ENCODE measurements at places on chromosomes 6 and 20.

DNA sequence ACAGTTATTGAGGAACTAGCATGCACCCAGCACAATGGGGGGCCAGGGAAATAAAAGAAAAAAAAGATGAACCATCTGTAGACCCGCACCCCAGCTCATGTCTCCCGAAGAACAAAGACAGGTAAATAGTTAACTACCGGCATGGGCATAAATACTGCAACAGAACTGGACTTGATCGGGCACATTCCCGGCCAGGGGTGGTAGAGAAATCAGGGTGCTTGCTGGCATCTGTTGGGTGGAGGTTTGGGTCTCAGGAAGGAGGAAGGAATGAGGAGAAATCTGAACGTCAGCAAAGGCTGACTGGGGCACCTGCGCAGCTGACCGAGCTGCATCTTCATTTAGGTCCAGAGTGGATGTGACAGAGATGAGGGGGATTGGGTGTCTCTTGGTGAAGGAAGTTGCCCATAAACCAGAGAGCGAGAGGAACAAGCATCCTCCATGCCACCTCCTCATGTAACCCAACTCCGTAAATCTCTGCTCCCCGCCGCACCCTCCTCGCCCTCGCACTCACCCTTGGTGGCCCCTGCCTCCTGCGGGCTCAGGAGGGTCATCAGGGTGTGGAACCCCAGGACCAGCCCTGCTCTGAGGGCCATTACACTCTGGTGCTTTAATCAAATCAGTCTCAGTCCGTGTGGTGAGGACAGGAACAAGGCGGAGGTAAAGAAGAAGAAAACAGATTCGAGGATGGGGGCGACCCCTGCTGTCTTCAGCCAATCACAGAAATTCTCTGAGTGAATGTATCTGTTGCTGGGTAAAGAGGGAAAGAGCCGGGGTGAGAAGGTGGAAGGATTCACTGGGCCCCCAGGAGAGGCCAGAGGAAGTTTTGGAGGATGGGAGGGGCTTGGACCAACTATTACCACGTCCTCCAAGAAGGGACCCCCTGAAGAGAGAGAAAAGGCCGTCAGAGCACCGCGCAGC lies at the start of gene HLA-DOA:
Gene HLA-DOA, minus strand, starts transcription at position 648 of the 918 bp plus-strand sequence.
- peak; percentile 60 for DNase-seq

- no peak for DNase-seq
Observed at GRCh38 chr20:60272790-60273189, 314.6 kb downstream of the CDH26 start.

GRCh38 chr6:138824482-138825144 lies 28.7 kb downstream of the ECT2L start:
- peak; percentile 29 for DNase-seq

DNA sequence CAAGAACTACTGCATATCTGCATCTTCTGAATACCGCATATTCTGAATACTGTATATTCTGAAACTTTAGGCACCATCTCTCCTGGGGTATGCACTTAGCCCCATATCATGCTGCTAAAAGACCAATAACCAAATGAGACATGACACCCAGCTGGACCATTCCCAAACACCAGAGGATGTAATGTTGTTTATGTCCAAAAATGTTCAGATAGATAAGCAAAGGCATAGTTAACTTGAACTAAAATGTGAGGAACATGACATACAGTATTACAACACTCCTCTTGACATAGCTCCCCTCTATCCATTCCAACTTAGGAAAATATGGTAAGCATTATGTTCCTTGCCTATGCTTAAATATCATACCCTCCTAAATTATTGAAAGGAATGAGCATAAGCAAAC lies 127.3 kb downstream of the TENT5A start:
- DNase-seq, result no peak

DNA sequence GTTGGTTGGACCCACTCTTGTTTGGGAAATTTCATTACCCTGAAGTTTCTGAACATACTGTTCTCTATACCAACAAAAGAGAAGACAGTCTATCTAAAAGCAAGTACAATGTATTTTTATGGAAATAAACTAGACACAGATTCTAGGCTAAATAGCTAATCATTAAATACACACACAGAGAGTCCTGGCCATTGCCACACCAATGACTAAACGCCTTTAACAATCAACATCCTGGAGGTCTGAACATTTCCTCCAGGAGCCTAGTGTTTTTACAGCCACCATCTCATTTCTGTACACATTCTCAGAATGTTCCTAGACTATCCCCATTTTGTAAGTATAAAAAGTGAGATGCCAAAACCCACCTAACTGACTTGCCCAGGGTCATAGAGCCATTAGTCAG lies 141.6 kb upstream of the RREB1 start:
- no peak for DNase-seq

DNA sequence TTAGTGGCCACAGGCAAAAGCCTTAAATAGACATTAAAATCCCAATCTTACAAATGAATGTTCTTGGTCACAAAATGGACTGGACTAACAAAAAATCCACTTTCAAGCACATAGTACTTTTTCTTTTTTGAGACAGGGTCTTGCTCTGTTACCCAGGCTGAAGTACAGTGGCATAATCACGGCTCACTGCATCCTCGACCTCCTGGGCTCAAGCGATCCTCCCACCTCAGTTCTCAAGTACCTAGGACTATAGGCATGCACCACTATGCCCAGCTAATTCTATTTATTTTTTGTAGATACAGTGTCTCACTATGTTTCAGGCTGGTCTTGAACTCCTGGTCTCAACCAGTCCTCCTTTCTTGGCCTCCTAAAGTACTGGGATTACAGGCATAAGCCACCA lies 59.4 kb downstream of the MAP3K5 start:
- DNase-seq, result no peak

DNA sequence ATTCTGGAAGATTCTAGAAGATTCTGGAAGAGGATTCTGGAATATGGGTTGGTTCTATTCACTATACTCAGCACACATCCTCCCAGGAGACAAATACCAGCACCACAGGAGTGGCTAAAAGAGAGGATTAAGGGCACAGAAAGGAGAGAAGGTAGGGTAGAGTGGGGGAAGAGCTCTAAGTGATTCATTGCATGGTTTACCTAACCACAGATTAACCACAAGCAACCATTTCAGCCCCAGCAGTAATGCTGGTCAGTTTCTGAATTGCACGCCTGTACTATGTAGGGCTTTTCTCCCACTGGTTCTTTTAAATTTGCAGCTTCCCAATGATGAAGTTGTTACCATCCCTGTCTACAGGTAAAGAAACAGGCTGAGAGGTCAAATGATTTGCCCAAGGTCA lies 192.7 kb upstream of the PMEPA1 start:
- DNase-seq, result no peak

DNA sequence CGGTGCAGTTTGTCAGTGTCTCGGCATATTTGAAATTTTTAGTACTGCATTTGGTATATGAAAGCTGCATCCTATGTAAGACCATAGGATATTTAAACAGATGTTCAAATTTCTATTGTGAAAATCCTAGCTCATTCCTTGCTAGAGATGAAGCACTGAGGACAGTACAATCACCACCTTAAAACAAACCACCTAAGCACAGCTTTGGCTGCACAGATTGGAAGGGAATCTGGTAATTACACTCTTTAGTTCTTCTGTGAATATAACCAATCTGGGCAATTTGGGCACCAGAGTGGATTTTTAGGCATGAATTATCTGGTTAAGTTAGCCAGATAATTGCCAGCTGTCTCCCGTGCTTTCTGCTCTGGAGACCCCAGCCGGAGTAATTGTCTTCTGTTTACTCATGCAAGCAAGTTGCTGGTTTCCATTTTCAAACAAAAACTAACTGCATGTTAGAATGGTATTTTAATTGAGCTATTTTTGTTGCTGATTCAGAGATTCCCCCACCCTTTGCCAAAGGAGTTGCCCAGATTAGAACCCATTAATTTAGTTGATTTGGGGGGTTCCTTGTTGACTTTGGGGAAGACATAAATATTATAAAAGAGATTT lies 36.9 kb downstream of the E2F3 start:
- DNase-seq, result no peak

DNA sequence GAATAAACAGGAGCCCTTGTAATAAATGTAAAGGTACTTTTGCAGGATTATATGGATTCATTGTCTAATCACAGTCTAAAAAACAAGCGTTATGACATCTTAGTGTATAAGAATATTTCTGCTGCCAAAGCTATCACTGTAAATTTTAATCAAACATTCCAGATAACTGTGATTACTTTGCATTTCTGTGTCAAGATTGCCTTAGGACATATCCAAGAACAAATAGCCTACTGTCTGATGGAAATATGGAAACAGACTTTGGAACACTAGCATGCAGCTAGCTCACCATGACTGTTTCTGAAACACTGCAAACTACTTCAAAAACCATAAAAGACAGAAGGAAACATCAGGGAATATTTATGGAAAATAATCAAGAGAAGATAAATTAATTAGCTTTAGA lies 248.7 kb upstream of the ASCC3 start:
- DNase-seq, result no peak

GRCh38 chr6:79260772-79261171 lies 26.3 kb upstream of the HMGN3 start:
- DNase-seq, result no peak

DNA sequence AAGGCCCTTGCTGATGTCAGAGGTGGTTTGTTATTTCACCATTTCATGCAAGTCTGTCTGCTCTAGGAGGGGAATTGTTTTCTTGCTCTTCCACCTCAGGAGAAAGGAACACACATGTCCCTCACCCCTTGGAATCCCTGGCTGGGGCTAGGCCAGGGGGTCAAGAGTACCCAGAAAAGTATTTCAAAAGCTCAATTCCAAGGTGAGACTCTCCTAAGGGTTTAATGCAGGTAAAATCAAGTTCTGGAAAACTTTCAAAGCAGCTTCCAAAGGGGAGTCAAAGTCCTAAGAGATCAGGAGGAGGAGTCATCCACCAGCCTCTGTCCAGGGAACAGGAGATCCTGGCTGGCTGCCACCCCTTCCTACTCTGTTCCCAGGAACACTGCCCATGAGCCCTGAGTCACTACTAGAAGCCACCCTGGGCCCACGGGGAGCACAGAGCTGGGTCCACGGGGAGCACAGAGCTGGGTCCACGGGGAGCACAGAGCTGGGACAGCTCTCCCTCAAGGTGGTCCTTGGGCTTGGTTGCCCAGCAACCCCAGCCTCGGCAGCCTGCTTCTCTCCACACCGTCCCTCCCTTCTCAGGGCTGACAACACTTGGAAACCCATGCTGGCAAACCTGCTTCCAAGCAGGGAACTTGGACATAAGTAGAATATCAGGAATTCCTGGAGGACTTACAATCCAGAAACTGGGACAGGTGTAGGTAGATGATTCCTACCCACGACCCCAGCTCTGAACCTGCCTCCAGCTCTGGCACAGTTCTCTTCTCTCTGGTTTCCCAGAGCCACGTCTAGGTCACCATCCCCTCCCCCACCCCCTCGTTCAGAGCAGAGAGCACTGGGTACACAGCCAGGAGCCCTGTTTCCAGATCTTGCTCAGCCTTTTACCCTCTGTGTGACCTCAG lies 35.3 kb upstream of the CDKN1A start:
- DNase-seq, result no peak

DNA sequence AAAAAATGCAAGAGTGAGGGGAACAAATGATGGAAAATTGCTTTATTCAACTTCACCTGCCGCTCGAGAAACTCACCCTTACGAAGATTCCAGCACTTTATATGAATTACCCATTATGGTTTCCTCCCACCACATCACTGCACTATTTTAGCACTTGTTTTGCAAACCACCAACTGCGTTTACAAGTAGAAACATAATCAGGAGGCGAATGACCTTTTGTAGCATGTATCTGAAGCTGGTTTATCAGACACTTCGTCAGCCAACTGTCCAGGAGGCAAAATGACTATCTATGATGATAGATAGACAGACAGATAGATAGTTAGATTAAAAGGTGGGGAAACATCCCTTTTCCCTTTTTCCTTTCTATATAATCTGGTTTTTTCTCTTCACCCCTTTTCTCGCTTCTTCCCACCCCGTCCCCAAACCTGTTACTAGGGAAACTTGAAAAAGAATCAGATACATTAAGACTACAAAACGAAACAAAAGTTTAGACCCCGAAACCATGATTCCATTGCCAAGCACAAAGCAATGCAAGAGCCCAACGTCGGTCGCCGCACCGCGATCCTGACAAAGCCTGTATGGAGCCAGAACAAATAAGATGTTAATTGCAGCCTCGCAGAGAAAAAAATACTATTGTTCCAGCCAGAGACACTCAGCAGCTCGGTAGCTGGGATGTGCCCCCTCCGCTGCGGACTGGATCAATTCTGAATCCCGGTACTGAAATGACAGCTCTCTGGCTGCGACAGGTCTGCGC lies 933 bp upstream of the ADGRB3 start:
- peak; percentile 34 for DNase-seq

DNA sequence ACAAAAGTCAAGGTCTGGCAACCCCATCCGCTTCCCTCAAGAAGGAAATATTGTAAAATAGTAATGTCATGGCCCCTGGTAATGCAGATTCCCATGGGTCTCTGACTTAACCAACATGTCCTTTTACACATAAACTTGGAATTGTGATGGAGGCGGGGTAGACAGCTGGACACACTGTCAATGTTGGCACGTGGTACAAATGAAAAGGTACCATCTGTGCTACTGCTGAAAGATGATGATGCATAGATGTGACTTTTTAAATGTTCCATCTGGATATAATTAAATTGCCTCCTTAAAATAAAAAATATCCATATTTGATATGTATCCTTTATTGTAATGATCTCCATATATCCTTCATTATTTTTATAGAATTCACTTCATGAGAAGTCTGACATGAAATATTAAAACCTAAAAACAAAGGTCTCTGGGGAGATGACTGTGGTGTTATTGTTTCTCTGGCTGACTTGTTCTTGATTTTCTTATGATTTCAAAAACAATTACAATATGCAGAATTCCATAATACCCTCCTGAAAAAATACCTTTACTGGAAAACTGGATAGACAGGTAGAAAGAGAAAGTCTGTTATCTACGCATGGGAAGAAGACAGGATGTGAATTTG lies 104.5 kb downstream of the MKKS start:
- no peak for DNase-seq

- DNase-seq, result no peak
Observed at GRCh38 chr6:140068801-140069200, 694.4 kb upstream of the CITED2 start.

- no peak for DNase-seq
Observed at GRCh38 chr6:53658992-53659391, 6.6 kb downstream of the KLHL31 start.

DNA sequence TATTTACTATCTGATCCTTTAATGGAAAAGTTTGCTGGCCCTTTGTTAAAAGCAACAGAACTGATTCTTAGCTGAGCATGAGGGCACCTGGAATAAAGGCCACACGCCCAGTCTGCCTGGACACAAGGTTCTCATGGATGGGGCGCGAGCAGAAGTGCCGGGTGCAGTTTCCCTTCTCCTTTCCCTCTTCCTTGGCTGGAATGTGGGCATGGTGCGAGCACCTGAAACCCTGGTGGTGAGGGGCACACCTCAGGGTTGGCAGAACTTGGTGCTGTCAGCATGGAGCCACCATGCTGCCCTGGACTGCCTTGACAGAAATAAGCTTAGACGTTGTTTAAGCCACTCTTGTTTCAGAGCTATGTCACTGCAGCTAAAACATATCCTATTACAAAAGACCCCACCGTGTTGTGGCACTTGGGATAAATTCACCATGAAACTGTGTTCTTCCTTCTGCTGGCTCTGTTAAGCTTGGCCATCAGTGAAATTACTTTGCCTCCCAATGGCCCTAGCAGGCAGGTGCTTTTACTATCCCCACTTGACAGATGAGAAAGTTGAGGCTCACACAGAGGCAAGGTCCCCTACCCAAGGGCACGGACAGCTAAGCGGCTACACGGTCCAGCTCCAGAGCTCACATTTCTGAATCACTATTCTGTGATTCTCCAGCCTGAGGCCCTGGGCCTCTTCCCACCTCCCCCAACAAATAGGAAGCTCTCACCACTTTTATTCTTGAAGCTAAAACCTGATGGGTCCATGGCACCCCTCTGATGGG lies 115.9 kb downstream of the PREX1 start:
- DNase-seq, result no peak
